ENCODE measurements at places on chromosomes 7 and 10.

- DNase-seq, result no peak
Observed at GRCh38 chr10:110792476-110793125, 79.1 kb upstream of the PDCD4 start.

DNA sequence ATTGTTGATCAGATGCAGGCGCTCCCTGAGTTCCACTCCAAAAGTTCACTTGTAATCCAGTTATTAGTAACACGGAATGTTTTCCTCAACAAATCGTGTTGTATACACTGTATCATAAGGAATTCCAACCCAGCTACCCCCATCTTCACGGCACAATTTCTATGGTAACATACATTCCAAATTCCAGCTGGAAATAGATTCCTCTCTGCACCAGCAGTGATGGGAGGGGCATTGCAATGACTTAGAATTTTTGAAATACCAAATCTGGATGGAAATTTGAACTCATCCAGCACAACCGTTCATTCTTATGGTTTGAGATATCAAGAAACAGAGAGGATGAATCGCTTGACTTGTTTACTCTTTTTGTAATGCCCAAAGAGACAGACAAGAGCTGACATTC is 38.9 kb upstream of the RHEB start:
- DNase-seq, result no peak

GRCh38 chr10:129253865-129254179 is 213.2 kb upstream of the MGMT start:
- no peak for DNase-seq

DNA sequence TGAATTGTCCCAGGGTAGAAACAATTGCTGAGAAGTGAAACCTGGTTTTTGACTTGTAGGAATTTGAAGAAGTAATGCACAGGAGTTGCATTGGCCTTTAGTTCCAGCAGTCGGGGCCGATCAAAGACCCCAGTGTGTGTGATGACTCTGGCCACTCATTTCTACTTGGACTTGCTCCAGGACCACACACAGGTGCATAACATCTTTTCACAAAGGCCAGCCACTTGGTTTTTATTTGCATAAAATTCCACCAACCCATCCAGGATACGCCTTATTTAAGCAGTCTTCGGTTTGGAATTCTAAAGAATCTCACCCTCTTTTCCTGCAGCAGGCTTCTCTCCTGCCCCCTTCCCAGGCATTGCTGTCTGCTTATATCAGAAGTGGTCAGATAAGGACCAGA is 162.0 kb upstream of the HABP2 start:
- DNase-seq, result no peak

- no peak for DNase-seq
Observed at GRCh38 chr10:119268871-119269506, 61.6 kb downstream of the GRK5 start.

- DNase-seq, result no peak
Observed at GRCh38 chr10:17041626-17042520, 87.7 kb downstream of the CUBN start.

GRCh38 chr7:129084801-129085551 is 30.1 kb upstream of the TNPO3 start:
- DNase-seq, result no peak

DNA sequence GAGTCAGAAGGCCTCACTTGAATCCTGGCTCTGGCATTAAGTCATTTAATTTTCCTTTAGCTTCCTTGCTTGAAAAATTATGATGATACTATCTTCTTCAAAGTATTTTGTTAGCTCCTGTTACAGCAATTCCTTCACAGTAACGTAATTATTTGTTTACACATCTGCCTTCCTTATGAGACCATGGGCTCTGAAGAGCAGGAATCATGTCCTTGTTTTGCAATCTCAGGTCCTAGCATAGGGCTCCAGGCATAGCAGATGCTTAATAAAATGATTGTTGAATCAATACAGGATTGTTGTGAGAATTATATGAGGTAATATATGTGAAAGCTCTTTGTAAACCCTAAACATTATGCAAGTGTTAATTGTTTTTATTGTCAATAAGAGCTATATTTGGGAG is 25.5 kb downstream of the KLHDC10 start:
- DNase-seq, result no peak

GRCh38 chr10:80196270-80196949 is 8.9 kb downstream of the ANXA11 start:
- no peak for DNase-seq

DNA sequence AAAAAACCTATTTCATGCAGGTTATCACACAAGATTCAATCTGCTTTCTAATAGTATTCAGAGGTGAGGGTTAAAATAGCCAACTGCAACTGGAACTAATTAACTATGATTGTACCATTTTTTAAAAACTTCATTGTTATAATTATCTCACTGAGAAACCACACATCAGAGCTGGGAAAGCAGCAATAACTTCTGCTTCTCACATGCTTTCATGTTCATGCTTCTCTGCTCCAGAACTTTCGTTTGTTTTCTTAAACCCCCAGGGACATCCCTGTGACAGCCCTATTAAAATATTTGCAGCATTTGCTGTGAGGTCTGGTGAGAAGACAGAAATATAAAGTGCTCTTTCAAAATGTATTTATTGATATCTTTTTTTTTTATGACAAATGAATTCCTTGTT is 389.0 kb upstream of the SORCS1 start:
- DNase-seq, result no peak

DNA sequence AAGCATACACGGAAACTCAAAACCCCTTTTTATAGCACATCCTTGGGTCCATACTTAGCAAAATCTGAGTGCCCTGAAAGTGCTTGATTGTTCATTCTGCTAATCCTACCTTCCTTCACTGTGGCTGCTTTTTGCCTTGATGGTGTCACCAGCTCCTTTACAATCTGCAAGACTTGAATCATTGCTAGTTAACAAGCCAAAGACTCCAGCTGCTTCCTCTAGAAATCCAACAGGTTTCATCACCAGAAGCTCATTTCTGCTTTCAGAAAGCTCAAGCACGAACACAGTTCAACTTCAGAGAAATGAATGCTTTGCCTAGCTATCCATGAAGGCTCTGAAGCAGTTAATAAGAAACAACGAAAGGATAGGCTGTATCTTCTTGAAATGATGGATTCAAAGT is 38.0 kb downstream of the USP6NL start:
- peak; percentile 90 for DNase-seq

DNA sequence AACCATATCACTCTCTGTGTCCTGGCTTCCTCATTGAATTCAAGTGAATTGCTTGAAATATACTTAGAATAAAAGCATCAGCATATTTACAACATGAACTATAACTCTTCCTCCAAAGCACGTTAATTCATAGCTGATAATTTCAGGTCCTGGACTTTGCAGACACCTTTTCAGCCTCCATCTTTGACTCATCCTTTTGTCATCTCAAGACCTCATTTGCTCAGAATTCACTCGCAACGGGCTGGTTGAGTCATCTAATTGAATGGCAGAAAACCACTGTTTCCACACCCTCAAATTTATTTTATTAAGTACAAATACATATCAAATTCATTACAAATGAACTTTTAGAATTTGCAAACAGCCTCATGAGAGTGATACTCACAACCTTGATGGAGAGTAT is 545.7 kb downstream of the GATA3 start:
- no peak for DNase-seq

DNA sequence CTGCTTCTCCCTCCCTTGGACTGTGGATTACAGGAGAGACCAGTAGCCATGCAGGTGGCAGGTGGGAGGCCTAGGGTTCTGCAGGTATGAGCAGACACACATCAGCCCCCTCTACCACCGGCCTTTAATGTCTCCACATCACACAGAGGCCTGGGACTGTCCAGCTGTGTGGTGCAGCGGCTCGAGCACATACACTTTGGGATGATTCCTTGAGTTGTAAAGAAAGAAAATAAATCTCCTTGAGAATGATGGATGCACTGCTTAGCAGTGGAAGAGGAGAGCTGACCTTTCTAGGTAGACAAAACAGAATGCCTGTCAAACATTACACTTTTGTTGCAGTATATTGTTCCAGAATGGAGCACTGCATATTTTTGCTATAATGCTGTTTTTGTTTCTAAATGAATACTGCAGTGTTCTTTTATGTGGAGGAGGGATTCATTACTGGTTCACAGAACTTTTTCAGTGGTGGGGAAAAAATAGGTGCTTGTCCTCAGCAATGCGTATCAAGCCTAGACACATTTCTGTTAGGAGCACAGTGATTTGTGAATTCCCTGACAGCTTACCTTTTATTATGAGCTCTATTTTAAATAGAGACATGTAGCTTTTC is 66.0 kb downstream of the PTPRE start:
- DNase-seq, result no peak

GRCh38 chr7:40673285-40673684 is 538.5 kb downstream of the SUGCT start:
- DNase-seq, result peak; percentile 33

GRCh38 chr7:127114742-127115265 is 137.9 kb downstream of the GRM8 start:
- DNase-seq, result no peak

DNA sequence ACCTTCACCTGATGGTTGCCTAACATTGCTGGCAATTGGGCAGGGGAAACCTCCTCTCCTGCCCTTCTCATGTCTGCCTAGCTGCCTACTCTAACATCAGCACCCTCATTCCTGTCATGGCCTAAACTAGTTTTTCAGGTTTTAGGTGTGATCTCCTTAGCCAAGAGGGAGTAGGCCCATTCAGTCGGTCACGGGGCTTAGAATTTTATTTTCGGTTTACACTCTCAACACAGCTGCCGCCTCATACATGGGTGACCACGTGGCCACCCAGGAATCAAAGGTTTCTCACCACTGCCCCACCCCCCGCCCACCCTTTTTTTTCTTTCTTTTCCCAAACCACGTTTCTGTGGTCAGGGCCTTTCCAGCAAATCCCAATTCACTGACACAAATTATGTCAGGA is 97.2 kb downstream of the RALA start:
- DNase-seq, result no peak

DNA sequence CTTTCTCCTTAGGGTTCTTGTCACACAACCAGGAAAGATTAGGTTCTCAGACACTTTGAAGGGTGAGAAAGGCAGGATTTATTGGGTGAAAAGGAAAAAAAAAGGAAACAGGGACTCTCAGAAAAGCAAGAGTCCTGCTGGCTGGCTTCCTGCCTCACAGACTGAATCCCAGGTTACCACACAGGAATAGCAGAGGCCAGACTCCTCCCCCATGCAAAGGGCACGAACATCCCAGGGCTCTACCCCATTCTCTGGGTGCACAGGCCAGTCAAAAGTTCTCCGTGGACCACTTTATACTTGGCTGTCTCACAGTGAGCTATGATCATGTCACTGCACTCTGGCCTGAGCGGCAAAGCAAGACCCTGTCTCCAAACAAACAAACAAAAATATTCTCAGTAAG is 42.6 kb downstream of the HOXA1 start:
- no peak for DNase-seq

DNA sequence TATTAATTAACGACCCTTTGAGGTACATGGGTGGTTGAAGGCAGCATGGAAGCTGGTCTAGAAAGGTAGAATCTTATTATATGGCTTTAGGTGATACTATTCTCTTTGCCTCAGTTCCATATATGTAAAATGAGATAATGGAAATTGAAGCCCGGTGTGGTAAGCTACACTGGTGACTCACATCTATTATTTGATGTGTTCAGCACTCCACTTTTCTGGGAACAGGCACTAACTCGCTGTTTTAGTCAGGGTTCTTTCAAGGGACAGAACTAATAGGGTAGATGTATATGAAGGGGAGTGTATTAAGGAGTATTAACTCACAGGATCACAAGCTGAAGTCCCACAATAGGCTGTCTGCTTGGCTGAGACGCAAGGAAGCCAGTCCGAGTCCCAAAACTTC is 4.4 kb upstream of the TRUB1 start:
- DNase-seq, result no peak

DNA sequence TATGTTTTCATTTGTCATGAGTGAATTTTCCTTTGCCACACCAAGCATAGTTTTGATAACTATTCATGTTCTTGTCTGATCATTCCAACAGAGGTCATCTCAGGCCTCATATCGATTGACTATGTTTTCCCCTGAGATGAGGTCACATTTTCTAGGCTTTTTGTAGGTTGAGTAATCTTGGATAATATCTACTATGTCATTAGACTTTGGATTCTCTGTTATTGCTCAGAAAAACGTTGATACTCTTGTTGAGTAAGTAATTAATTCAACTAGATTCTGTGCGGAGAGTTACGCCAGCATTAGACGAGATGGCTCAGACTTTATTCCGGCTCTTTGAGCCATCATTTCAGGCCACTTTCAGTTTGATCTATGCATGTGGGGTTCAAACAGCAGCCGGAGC is 57.7 kb downstream of the KLF6 start:
- no peak for DNase-seq

DNA sequence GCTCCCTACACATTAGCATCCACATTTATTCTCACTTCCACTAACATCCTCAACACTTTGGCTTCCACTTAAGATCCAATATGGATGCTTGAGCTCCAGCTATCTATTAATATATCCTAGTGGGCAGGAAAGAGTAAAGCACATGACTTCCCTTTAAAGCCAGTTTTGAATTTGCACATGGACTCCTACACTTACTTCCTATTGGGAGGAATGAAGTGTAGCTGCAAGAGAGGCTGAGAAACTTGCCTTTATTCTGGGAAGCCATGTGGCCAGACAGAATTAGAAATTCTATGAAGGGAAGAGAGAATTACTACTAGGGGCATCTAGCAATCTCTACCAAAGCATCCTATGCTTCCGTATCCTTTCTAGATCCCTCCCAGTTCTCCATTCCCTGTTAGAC is 3.0 kb upstream of the TSPAN14 start:
- peak; percentile 72 for DNase-seq

DNA sequence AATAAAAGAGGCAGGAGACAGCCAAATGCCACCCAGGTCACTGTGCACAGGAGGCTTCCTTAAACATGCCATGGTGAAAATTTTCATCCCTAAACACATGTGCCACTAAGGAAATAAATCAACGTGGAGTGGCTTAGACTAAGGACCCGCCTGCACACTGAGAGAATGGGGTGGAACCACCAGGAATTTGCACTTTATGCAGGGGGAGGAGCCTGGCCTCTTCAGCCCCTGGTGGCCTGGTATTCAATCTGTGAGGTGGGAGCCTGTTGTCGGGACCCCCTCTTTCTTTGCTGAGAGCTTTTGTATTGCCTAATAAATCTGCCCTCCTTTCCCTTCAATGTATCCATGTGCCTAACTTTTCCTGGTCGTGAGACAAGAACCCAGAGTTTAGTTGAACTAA is 204.6 kb upstream of the NRP1 start:
- no peak for DNase-seq

DNA sequence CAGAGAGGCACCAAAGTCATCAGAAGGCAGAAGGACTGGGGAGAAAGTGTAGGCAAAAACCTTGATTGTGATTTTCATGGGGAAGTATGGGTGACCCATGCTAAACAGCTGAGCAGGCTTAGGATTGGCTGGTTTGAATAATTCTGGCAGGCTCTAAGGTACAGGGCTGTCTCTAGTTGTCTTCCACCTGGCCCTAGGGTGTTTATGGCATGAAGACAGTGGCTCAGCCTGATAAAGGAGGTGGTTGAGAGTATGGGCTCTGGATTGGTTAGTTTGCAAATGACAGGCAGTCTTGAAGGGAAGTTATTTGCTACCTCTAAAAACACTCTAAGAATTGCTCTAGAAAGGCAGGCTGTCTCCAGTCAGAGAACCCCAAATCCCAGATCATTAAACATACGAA is 100.3 kb downstream of the STRA8 start:
- no peak for DNase-seq

Data from inflammatory macrophage treated with lipopolysaccharide for 4 hours (primary cell).